ENCODE measurements at places on chromosomes 12 and 14.

DNA sequence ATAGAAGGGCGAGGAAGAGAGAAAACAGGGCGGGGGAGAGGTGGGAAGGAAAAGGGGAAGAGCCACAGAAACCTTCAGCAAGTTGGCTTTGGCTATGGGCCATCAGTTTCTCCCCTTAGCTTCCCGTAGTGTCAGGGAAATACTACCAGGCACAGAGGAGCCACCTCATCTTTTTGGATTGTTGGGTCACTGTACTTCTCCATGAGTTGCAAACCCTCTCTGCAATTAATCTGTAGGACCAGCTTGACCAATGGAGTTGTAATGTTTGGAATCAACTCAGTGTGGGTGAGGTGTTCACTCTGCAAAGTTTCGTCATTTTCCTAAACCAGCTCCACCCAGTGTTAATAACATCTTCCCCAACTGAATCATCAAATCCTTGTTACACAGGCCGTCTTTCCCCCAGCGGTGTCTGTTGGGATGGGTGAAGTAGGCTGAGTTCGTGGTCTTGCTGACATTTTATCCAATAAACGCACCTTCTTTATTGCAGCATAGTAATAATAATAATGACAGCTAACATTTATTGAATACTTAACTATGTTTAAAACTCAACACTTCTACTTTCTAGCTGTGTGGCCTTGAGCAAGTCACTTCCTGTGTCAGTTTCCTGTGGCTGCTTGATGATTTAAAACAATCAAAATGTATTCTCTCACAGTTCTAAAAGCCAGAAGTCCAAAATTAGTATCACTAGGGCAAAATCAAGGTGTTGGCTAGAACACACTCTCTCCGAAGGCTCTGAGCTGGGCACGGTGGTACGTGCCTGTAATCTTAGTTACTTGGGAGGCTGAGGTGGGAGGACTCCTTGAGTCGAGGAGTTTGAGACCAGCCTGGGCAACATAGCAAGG is 8.1 kb upstream of the GLTP start:
- H3K27ac ChIP-seq: no peak overlapping the region
- no peak overlapping the region for H3K4me3 ChIP-seq
- no peak for DNase-seq
- no peaks in the 10 kb centered on the region for H3K36me3 ChIP-seq
- peaks cover 10% of the 10 kb centered on the region for H3K27me3 ChIP-seq

DNA sequence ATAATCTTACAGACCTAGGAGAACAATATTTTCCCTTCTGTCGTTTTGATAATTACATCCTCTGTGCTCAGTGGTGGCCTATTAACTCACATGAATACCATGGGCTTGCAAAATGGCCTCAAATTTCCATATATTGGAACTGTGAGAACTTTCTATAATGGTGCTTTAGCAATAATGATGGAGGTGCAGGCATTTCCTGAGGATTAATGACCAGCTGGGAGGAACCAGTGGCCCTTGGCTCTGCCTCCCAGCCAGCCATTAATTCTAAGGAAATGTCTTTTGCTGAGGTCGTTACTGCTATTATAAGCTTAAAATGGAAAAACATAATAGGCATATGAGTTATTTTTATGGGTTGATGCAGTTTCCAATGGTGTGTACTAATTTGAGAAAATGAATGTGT is 33.6 kb downstream of the HMGA2 start:
- H3K27ac ChIP-seq: no peak overlapping the region
- H3K27me3 ChIP-seq: no peaks in the 10 kb centered on the region
- H3K36me3 ChIP-seq: peaks cover 13% of the 10 kb centered on the region
- no peak overlapping the region for H3K4me3 ChIP-seq
- no peaks in the 10 kb centered on the region for H3K4me1 ChIP-seq
- no peak for DNase-seq

- H3K27me3 ChIP-seq: no peaks in the 10 kb centered on the region
- no peak overlapping the region for H3K4me3 ChIP-seq
- no peak overlapping the region for H3K27ac ChIP-seq
- H3K36me3 ChIP-seq: no peaks in the 10 kb centered on the region
Measured at GRCh38 chr14:55698051-55698450, 118.0 kb downstream of the KTN1 start.

DNA sequence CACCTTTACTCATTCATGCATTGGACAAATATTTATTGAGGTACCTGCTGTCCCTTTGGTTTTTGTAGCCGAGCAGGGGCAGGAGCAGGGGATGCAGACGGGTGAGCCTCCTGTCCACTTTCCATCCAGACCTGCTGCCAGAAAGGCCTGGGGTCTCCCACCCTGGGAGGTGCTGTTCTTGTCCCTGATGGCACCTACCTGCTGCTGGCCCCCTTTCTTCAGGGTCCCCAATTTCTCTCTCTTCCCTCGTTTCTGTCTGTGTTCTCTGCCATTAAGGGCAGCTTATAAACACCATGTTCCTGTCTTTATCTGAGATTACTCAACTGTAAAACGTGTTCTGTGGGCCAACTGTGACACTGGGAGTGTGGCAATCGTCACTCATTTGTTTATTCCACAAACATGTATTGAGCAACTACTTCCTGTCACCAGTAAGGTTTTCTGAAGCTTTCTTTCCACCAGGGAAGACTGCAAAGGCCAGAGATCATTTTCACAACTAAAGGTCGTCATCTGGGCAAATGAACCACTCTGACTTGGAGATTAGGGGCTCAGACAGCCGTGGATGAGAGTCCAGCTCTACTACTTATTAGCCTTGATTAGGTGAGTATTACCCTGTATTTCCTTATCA is at the start of gene HAL:
HAL (minus strand) TSS at position 311 of the 625 bp plus-strand sequence. CDS start 434 bp downstream, outside the sequence.
- no peak within 1 kb of the TSS for H3K4me3 ChIP-seq
- no peaks in the 10 kb centered on the region for H3K36me3 ChIP-seq
- H3K4me1 ChIP-seq: no peaks in the 10 kb centered on the region
- H3K27ac ChIP-seq: no peak within 1 kb of the TSS
- no peak for DNase-seq

DNA sequence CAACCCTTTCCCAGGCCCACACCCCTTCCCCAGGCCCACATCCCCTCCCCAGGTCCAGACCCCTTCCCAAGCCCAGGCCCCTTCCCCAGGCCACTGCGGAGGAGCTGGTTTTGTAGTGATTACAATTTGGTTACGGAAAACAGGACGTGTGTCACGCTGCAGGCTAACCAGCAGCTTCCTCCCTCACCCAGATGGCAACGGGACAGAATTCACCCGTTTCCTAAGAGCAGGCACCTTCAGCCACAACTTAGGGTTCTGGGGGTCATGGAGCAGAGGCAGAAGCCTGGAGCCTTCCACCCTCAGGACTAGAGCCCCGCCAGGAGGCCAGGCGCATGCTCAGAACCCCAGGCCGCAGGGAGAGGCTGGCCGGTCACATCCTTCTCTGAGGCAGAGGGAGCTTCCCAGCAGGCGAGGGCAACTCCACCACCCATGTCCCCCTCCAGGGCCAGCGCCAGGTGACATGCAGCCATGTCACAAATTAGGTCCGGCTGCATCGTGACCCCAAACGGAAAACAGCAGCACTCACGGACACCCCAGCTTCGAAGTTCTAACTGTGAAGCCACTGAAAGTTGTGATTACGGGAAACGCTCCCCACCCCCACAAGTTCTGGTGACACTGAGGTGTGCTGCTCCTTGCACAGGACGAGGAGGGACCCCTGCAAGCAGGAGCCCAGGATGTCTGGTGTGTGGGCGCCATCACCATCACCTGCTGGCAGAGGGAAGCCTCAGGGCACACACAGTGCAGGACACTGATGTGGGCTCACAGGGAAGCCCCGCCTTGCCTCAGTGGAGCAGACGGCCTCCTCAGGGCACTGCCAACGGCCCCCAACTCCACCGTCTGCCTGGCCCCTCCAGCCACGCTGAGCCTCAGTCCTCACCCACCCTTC is 7.7 kb downstream of the BRF1 start:
- H3K36me3 ChIP-seq: no peaks in the 10 kb centered on the region
- H3K27me3 ChIP-seq: no peaks in the 10 kb centered on the region
- H3K4me3 ChIP-seq: no peak overlapping the region
- H3K27ac ChIP-seq: no peak overlapping the region

GRCh38 chr12:12476857-12477531 is 85.7 kb downstream of the DUSP16 start:
- H3K4me3 ChIP-seq: no peak overlapping the region
- peaks cover 19% of the 10 kb centered on the region for H3K36me3 ChIP-seq
- H3K27me3 ChIP-seq: no peaks in the 10 kb centered on the region

DNA sequence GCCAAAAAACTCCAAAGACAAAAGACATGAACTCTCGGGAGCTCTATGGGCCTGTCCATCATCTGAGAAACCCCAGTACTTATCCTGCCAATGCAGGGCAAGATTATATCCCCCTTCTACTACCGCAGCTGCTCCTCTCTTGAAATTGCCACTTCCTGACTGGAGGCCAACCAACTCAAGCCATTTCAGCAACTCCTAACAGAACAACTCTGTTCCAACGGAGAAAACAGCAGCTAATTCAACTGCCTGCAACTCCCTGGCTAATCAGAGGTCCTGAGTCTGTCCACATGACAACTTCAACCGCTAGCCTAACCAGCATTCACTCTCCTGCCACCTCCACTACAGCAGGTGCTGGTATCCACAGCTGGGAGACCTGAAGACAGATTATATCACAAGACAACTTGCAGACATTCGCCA is 24.1 kb downstream of the CEP83 start:
- H3K27ac ChIP-seq: peak overlapping the region; percentile 25
- no peak for DNase-seq

DNA sequence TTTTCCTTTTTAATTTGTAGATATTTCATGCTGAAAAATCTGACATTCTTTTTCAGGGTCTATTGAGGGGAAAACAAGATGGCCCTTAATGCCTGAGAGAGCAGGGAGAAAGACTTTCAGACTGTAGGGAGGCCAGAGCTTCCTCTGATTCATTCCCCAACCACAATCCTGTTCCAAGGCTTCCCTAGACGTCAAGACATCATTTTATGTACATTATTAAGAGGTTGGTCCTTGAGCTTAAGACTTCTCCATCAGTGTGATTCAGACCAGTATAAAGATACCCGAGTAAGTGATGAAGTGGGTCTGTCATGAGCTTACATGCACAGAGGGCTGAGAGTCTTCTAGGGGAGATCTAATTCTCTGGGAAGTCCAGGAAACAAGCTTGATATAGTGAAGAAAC is 57.3 kb downstream of the AVPR1A start:
- no peak for DNase-seq
- peaks cover 4% of the 10 kb centered on the region for H3K4me1 ChIP-seq
- H3K27me3 ChIP-seq: no peaks in the 10 kb centered on the region
- no peak overlapping the region for H3K27ac ChIP-seq
- no peaks in the 10 kb centered on the region for H3K36me3 ChIP-seq
- H3K4me3 ChIP-seq: no peak overlapping the region

- no peak overlapping the region for H3K27ac ChIP-seq
- H3K27me3 ChIP-seq: no peaks in the 10 kb centered on the region
- no peaks in the 10 kb centered on the region for H3K36me3 ChIP-seq
- no peaks in the 10 kb centered on the region for H3K4me1 ChIP-seq
- no peak overlapping the region for H3K4me3 ChIP-seq
Measured at GRCh38 chr12:72191761-72192160, 80.4 kb upstream of the TRHDE start.

DNA sequence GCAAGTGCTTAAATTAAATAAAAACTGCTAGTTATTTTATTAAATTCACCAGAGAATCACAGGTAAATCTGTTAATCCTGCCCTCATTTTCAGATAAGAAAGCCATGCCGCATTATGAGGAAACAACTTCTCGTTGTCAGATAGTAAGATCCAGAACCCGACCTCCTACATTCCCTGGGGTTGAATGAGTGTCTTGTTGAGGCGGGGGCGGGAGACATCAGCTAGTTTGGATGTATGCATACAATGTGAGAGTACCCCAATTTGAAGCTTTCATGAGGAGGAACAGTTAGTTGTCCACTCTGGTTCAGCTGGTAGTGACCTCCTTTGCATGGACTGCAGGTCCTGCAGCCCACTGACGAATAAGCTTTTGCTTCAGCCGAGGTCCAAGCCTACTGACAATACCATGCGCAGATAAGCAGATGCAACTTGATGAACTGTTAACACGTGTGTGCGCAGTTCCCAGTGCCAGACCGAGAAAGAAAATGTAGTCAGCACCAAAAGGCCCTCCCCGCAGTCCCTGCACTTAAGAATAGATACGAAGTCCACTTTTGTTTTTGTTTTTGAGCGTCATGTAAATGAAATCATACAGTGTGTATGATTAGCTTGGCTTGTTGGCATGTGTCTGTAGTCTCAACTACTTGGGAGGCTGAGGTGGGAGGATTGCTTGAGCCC is 34.9 kb downstream of the EVL start:
- H3K27ac ChIP-seq: no peak overlapping the region
- DNase-seq: no peak
- H3K4me1 ChIP-seq: peaks cover 2% of the 10 kb centered on the region
- no peak overlapping the region for H3K4me3 ChIP-seq

DNA sequence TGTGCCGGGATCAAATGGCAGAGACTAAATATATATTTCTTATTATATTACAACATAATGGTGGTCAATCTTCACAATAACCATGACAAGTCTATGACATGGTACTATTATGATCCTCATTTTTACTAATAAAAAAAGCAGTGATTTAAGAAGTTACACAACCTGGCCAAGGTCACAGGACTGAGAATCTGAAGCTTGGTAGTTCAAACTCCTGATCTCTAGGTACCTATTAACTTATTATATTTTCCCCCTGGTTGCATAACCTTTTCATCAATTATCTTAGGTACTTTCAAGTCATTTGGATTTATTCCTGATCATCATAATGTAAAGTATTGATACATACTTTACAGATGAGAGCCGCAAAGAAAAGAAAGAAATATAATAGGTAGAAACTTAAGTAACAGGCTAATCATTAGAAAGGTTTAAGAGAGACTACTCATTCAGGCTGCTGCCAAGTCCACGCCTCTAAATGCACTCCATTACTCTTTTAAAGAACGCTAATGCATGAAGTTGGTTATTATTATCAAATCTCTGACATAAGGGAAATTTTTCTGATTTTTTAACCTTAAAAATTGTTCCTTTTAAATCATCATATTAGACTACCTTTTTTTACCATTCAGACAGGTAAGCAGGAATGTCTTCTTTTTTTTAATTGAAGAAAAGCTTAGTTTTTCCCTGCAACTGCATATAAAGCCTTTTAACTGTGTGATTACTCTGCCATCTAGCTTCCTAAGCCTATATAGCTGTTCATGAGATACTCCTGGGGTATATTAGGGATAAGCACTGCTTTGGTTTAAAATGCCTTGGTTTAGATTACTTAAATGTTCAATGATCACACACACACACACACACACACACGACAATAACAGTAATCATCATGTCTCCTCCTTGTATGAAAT is 35.6 kb downstream of the RPS29 start:
- no peaks in the 10 kb centered on the region for H3K36me3 ChIP-seq
- no peak overlapping the region for H3K4me3 ChIP-seq
- no peak overlapping the region for H3K27ac ChIP-seq
- peaks cover 3% of the 10 kb centered on the region for H3K4me1 ChIP-seq
- H3K27me3 ChIP-seq: no peaks in the 10 kb centered on the region
- no peak for DNase-seq

All from neuronal stem cell (in vitro differentiated cells).